ENCODE measurements at places on chromosomes 16 and 17.

- no peak for DNase-seq
Observed at GRCh38 chr16:58456193-58456592, 43.8 kb upstream of the NDRG4 start.

DNA sequence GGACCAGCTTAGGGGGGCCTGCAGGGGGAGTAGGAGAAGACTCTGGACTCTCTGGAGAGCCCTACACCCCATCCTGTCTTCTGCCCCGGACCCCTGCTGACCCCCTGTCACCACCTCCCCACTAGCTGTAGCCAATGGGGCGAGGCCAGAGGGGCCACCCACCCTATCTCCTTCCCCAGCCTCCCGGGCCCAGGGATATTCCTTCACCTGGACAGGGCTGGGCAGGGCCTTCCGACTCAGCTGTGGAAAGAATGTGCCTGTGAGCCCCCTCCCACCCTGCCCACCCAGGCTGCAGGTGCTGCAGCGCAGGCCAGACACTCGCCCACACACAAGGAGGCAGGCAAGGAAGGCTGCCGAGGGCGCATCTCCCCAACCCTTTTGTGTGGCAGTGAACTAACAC, 23.0 kb downstream of the TSPOAP1 start:
- no peak for DNase-seq

- no peak for DNase-seq
Observed at GRCh38 chr17:67413388-67413787, 36.3 kb downstream of the PITPNC1 start.

GRCh38 chr17:4177806-4178205, 34.8 kb downstream of the CYB5D2 start:
- no peak for DNase-seq

GRCh38 chr16:9567666-9568065, 476.2 kb downstream of the HAPSTR1 start:
- DNase-seq: no peak

DNA sequence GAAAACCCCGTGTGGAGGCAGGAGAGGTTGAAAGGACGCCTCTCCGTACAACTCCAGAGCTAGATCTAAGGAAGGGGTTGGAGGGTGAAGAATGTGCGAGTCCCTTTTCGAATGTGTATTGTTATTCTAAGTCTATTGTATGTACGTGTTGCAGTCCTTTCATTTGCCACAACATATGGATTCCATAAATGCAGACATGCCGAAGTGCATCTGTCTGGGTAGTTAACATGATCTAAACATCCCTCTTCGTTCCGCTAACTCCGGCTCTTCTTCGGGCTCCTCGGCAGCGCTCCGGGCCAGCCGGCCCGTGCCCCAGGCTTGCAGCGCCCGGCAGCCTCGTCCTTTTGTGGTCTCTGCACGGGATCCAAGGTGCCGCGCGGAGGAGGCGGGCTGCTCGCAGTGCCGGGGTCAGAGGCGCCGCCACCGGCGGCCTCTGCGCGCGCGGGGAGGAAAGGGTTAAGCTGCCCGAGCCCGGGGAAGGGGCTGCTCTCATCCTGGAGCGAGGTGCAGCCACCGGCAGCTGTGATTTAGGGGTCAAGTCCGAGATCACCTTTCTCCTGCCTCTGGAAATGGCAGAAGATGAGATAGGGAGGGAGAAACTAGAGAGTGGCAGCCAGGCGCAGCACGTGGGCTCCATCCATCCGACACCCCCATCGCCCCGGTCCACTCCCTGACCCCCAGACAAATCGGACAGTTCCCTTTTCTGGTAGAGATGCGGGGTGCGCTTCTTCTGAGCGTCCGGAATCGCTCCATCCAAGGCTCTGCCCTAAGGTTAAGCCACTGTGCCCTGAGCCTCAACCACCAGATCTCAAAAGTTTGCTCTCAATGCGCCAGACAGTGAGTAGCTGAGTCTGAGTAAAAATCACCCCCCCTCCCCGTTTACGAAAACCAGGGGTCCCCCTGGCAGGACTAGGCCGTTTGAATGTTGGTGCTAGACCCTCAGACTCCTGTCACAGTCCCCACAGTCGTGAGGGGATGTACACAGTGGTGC, 15.1 kb upstream of the ZFHX3 start:
- DNase-seq: no peak

- no peak for DNase-seq
Observed at GRCh38 chr16:8946544-8946943, 17.2 kb downstream of the USP7 start.

- no peak for DNase-seq
Observed at GRCh38 chr16:81554979-81555378, 110.4 kb downstream of the CMIP start.

- DNase-seq: no peak
Observed at GRCh38 chr16:85348911-85349334, 236.7 kb upstream of the CIBAR2 start.

GRCh38 chr16:4944333-4945281, 7.7 kb upstream of the PPL start:
- DNase-seq: peak; percentile 92

- no peak for DNase-seq
Observed at GRCh38 chr17:56675876-56676660, 82.6 kb downstream of the NOG start.

GRCh38 chr17:28725166-28725659, 820 bp downstream of the TLCD1 start:
- peak; percentile 57 for DNase-seq

- no peak for DNase-seq
Observed at GRCh38 chr16:74113545-74113944, 183.1 kb upstream of the PSMD7 start.

DNA sequence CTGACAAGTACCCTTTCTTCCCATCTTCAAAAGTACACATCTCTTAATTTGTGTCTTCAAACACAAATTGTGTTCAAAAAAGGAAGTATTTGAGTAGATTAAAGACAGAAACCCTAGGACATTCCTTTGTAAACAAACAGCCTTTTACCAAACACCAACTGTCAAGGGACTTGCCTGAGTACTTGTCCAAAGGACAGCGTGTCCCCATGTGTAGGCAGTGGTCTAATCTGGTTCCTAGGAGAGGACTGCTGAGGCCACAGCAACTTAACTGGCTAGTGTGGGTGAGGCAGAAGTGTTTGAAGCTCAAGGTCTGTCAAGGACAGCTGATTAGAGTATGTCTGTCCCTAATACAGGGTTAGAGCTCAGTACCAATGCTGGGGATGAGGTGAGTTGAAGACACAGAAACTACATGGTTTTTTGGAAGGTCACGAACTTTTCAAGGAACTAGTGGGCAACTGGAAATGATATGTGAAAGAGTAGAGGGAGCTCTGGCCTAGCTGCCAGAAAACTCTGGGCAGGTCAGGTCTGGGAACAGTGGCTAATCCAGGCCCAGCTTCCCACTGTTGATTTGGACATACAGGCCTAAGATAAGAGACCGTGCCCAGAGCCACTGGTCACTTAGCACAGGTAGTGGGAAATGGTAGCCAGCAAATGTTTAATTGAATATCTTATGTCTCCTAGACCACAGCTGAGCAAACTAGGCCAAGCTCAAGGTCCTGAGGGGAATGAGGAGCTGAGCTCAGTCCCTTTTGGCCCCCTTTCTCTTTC, 10.1 kb downstream of the HMOX2 start:
- no peak for DNase-seq

GRCh38 chr16:52741351-52741750, 194.4 kb upstream of the TOX3 start:
- DNase-seq: no peak

DNA sequence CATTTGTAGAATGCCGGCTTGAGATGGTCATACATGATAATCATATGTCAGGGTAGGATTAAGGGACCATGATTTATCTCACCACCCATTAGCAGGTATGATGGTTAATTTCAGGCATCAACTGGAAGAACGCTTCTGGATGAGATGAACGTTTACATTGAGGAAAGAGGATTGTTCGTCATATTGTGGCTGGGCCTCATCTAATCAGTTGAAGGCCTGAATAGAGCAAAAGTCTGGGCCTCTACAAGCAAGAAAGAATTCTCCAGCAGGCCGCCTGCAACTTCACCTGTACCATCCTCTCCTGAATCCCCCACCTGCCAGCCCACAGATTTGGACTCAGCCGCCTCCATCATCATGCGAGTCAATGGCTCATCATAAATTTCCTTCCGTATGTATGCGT, 30.6 kb upstream of the XYLT1 start:
- DNase-seq: no peak

GRCh38 chr17:22469941-22470340, 777.6 kb downstream of the KCNJ18 start:
- no peak for DNase-seq

DNA sequence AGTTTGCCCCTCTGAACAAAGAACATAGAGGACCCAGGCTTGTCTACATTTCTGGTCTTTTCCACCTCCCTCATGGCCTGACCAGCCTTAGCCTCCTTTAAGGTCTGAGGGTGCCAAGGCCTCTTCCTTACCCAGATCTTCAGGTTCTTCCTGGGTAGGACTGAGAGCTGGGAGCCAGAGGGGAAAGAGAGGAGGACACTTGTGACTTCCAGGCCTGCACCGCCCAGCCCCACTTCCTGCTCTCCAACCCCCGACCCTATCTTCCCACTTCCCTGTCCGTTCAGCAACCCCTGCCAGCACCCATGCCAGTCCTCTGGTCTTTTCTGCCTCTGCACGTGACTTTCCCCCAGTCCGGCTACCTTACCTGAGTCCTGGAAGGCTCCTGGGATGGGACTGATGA, 534 bp downstream of the PRSS36 start:
- no peak for DNase-seq

DNA sequence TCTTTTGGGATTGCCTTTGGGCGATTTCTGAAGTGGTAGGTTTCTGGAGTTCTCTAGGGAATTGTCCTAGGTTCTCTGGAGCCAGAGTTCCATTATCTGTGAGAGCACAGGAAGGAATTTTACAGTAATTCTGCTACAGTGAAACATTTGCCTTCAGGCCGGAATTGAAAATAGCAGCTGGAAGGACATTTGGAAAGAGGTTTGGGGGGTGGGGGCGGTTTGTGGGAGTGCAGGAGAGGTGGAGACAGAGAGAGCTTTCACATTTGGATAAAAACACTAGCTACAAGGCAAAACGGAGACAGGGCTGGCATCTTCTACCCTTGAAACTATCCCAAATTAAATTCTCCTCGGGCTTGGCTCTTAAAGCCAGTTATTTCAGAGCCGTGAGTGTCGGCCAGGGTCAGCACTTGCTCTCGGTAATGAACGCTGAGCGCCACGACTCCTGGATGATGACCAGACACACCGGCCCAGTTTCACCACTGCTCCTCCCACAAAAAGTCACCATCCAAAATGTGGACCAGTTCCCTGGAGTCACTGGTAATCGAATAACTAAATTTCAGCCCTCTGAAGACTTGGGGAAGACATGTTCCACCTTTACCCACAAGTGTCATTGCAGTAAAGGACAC, 67.7 kb upstream of the TANC2 start:
- no peak for DNase-seq

GRCh38 chr16:11258553-11259492, 2.8 kb upstream of the SOCS1 start:
- DNase-seq: no peak

- DNase-seq: no peak
Observed at GRCh38 chr16:27566417-27566816, 16.5 kb downstream of the KATNIP start.

- no peak for DNase-seq
Observed at GRCh38 chr17:48037036-48037837, at the start of gene COPZ2. TSS of gene COPZ2 (minus strand) at chr17:48037797. CDS start at chr17:48037777, 20 bp downstream.

- no peak for DNase-seq
Observed at GRCh38 chr17:8948462-8948861, 17.0 kb downstream of the PIK3R5 start.

DNA sequence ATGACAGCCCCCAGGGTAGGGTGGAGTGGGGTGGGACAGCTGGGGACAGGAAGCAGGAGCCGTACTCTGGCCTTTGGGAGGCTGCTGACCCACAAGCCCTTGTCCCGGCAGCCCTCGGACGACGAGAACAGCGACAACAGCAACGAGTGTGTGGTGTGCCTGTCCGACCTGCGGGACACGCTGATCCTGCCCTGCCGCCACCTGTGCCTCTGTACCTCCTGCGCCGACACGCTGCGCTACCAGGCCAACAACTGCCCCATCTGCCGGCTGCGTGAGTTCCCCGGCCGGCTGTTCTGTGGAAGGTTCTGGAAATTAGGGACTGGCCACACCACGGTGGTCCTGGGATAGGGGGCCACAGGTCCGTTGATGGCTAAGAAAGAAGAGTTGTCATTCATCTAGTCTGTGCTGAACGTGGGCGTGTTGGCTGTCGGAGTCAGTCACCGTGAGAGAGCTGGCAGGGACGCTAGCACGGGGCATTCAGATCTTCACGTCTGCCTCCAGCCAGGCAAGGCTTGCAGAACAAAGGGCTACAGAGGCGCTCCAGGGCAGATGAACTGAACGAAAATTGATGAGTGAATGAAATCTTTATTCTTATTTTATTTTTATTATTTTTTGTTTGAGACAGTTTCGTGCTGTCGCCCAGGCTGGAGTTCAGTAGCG, 19.8 kb upstream of the NUDT16L1 start:
- no peak for DNase-seq

DNA sequence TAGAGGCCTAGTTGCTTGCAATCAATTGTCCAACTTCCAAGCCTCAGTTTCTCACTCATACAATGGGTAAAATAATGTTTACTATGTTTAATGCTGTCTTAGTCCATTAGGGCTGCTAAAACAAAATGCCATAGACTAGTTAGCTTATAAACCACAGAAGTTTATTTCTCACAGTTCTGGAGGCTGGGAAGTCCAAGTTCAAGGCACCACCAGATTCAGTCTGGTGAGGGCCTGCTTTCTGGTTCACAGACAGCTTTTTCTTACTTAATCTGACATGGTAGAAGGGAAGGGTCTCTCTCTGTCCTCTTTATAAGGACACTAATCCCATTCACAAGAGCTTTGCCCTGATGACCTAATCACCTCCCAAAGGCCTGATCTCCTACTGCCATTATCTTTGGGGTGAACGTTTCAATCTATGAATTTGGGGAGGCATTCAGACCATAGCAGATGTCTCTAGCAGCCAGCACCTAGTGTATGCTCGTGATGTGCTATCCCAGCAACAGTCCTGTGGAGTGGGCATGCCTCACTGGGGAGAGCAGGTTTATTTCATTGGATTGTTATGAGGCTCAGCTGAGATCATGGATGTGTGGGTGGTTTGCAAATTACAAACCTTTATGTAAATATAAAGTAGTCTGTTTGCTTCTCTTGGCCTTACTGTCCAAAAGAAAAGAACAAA, 25.2 kb downstream of the YPEL2 start:
- no peak for DNase-seq

DNA sequence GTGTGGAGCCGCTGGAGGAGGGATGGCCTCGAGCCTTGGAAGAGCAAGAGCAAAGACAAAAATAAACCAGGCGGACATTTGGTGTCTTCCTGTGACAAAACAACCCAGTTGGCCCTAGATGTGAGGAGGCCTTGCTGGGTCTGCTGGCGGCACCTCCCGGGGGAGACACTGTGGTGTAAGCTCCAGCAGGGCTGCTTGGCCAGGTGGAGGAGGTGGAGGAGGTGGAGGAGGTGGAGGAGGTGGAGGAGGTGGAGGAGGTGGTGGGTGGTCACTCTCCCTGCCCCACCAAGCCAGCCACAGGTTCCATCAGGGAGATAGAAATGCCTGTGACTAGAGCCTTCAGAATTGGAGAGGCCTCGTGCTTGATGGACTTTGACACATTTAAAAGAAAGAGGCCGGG, 32.1 kb downstream of the DBNDD1 start:
- no peak for DNase-seq

GRCh38 chr17:63246344-63246743, 199.8 kb downstream of the CYB561 start:
- no peak for DNase-seq

- no peak for DNase-seq
Observed at GRCh38 chr16:60566901-60567300, 1469.3 kb downstream of the CDH8 start.

- no peak for DNase-seq
Observed at GRCh38 chr17:36124879-36125824, 21.5 kb downstream of the CCL4 start.

- DNase-seq: no peak
Observed at GRCh38 chr17:43616852-43617251, 44.9 kb downstream of the MEOX1 start.

Measured in LoVo (cell line).